ENCODE measurements at places on chromosomes 6 and 20. TPM values are rescaled to one million over a fixed set of nuclear protein-coding genes. Genes with fewer than 3 reads are reported as not detected.

GRCh38 chr6:90274451-90275030 is 22.1 kb downstream of the BACH2 start:
- DNase-seq = no peak

DNA sequence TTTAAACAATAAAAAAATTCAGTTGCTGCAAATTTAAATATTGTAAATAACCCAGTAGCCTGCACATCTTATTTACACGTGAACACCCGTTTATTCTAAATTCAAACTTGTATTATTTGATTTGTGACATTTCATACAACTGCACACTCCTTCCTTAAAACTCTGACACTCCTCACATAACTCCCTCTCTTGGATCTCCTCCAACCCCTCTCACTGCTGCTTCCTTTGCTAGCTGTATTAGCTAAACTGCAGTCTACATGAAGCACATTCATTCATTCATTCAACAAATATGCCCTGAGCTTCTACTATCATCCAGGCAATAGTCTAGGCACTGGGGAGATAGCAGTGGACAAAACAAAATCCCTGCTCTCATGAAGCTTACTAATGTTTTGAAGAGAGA is 47.0 kb downstream of the FBXL4 start:
- no peak for DNase-seq

DNA sequence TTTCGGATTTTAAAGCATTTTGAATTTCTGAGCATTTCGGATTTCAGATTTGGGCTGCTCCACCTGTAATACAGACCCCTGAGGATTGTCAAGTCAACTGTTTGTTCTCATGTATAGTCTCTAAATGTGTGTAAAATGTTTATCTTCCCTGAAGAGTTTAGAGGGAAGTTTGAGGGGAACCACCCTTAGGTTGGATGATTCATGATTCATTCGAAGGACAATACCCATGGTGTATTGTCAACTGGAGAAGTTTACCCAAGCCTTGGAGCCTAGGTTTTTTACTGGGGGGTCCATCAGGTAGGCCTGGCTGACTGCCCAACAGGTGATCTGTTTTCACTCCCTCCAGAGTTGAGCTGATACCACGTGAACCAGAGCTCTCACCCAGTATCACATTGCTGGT is 18.9 kb downstream of the GSTA4 start:
- no peak for DNase-seq

TCP1 gene
- 229 TPM for total RNA-seq
